ENCODE measurements at places on chromosomes 7 and 10. TPM values are rescaled to one million over a fixed set of nuclear protein-coding genes. Genes with fewer than 3 reads are reported as not detected.

DNA sequence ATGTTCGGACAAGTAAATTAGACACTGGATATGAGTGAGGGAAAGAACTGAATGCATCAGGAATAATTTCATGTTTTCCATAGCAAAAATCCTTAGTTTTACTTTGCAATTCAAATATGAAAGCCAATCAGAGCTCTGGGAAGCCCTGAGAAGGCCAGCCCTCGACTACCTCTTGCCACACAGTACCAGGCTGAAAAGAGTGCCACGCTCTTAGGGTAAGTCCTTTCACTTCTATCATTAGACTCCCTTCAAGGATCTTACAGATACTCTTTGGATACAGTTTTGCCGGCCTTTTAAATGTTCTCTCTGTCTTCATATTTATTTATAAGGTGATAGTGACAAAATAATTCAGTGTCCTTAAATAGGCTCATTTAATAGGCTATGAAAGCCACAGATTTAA is 1.9 kb downstream of the COBL start:
- no peak for DNase-seq

ATOH7 gene
- total RNA-seq: not detected

DNA sequence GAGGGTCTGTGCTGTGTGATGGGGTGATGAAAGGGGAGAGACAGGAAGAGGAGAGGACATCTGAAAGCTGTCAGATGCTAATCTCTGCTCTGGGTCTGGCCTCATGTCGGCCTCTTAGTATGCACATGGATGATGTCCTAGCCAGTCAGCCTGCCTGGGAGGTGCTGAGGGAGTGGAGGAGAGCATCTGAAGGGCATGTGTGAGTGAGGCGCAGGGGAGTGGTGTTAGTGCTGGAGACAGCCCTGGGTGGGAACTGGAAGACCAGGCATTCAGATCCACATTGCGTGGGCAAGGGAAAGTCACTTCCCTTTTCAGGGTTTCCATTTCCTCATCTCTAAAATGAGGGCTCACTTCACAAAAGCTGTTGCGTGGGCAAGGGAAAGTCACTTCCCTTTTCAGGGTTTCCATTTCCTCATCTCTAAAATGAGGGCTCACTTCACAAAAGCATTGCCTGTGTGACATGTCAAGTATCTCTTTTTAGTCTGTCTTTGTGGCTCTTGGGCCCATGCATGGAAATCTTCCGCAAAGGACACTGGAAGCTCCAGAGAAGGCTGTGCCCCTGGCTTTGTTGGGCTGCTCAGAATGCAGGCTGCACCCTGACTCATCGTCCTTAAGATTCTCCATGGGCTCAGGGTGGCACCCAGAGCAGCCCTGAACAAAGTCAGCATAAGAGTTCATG is 10.0 kb downstream of the SFTPD start:
- no peak for DNase-seq

OPN1SW gene
- total RNA-seq: not detected

GRCh38 chr7:55895021-55895420 is 7.8 kb downstream of the ZNF713 start:
- DNase-seq: no peak

FGFR2 gene
- 17.7 TPM for total RNA-seq

BICC1 gene
- 28.5 TPM for total RNA-seq

DNA sequence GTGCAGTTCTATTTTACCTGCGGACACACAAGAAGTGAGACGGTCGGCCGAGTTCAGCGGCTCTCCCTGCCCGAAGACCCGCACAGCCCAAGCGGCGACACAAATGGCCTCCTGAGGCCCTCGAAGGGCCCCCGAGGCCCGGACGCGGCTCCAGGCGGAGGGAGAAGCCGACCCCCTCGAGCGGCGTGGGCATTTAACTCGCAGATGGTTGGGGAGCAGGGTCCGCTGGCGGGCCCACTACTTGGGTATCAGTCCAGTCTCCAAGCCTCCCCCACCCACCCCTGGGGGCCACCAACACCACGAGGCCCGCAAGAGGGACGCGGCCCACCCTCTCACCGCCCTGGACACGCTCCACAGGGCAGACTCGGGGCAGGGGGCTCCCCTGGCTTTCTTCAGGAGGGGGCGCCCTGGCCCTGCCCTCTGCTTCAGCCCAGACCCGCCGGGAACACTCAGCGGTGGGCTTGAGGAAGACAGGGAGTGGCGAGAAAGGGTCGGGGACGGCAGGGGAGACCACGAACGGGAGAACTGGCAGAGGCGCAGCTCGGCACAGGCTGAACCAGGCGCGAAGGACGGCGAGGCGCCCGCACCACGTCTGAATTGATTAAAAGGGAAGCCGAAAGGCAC is 1.7 kb downstream of the IGF2BP3 start:
- DNase-seq: no peak

DNA sequence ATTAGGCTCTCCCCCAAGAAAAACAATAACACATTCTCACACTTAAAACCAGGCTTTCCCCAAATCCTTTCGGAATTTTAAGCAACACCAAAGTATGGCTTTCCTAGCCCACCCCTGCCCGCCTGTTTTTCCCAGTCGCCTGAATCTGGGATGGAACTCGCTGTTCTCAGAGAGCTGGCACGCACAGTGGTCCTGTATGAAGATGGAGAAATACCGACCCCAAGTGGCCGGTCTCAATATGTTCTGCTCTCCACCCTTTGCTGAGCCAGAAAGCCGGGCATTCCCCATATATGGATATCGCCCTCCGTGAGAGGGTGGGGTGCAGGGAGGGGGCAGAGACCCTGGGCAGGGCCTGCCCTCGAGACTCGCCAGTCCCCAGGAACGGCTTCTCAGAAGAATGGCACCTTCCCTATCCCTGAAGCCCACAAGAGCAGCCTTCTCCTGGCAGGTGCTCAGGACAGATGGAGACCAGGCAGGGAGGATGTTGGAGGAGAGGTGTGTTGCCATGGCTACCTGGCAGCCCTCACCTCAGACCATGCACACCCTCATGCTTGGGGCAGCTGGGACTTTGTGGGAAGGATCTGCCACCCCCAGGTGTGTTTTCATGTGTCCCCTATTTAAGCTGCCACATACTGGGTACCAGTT is 3.4 kb downstream of the TACR2 start:
- peak; percentile 88 for DNase-seq

GRCh38 chr10:34701194-34701593 is 113.9 kb downstream of the PARD3 start:
- no peak for DNase-seq

AGR3 gene
- not detected for total RNA-seq

DNA sequence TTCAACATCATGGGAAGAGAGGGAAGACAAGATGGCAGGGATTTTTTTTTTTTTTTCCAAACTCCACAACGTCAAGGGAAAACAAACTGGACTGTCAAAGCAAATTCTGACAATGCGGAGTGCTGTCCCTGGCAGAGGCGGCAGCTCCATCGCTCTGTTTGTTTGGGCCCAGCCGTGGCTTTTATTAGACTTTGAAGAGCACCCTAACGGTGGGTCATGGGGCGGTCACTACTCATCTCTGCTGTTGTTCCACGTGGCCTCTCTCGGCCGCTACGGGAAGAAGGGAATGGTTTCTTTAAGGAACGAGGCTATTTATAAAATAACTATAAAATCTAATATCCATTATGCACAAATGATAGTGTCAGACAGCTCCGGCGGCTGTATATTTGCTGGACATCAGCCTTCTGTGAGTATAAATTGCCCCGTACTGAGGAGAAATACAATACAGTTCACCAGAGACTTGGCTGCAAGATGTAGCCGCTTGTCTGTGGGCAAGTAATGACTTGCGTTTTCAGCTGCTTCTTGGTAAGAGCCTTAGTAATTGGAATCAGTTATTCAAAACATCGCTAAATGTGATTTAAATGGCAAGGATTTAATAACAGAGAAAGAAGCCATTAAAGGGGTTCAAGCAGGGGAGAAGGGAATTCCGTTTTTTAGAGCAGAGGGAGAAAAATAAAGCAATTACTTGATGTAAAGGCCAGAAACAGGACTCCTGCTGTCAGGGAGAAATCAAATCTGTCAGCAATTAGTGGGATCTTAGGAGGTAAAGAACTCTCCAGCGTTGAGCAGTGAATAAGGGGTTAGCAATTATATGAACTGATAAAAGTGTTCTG is 61.7 kb upstream of the RAB11FIP2 start:
- no peak for DNase-seq

DNA sequence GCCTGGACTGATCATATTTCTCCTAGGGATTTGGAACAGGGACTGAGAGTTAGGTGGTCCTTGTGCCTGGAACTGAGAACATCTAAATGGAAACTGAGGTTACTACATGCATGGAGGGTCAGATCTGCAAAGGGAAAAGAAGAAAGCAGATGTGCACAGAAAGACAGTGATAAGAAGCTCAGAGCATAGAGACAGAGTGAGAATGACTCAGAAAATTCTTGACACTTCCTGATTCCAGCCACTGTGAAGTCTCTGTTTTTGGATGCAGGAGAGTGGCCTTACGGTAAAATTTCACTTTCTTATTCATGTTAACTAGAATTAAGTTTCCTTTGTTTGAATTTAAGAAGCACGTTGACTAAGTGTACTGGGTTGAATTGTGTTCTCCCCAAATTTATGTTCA is 241.7 kb downstream of the TMEM26 start:
- no peak for DNase-seq

- DNase-seq: peak; percentile 54
These were observed 29.3 kb upstream of the GTF2IRD1 start for GRCh38 chr7:74424291-74424880.

DNA sequence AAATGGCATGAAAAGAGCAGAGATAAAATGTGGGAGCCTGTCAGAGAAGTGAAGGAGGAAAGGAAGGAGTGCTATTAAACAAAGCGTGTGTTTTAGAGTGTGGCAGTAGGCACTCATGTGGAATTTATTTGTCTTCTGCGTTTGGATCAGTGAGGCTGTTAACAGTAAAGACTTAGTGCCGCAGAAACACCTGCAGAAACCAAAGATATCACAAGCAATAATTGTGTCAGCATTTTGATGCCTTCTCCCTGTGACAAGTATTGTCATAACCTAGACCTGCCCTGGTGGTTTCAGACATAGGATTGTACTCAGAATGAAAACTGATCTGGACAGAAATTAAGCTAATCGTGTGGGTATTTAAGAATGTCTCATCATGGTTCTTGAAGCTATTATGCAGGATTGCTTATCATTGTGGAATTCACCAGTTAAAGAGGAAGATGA is 191.0 kb downstream of the CAMK1D start:
- no peak for DNase-seq

- DNase-seq: no peak
These were observed 47.1 kb downstream of the COL17A1 start for GRCh38 chr10:104038537-104038936.

- no peak for DNase-seq
These were observed 435.0 kb downstream of the AUTS2 start for GRCh38 chr7:70033226-70033625.

EPHB6 gene
- total RNA-seq: 33.5 TPM

- no peak for DNase-seq
These were observed 17.1 kb downstream of the ARHGAP21 start for GRCh38 chr10:24706479-24707118.

DNA sequence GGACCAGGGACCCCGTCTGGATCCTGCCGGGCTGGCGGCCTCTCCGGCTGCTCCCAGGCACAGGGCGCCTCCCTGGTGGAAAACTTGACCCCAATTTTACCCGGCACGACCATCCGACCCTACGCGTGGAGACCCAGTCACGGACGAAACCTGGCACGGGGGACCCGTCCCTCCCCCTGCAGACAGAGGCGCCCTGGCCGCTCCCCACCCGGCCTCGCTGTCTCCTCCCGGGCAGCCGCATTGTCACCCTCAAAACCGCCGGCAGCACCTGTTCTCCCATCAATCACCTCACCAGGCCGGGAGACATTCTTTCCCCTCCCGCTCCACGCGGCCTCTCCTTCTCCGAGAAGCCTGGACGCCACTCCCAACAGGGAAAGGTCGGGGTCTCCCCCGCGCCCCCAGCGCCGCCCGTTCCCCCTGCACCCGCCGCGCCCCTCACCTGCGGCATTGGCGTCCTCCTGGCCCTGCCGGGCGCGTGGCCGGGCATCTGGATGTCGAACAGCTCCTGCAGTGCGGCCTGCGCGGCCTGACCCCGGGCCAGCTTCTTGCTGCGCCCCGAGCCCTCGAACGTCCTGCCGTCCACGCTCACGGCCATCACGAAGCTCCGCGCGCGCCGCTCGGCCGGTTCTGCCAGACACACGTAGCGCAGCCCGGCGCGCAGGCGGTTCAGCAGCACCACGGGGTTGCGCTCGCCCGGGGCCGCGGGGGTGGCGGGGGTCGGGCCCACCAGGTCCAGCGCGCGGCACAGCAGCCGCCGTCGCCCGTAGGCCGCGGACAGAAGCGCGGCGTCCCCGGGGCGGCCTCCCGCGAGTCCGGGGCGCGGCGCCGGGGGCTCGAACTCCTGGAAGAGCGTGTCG is 306.6 kb downstream of the WDR37 start:
- peak; percentile 81 for DNase-seq

DNA sequence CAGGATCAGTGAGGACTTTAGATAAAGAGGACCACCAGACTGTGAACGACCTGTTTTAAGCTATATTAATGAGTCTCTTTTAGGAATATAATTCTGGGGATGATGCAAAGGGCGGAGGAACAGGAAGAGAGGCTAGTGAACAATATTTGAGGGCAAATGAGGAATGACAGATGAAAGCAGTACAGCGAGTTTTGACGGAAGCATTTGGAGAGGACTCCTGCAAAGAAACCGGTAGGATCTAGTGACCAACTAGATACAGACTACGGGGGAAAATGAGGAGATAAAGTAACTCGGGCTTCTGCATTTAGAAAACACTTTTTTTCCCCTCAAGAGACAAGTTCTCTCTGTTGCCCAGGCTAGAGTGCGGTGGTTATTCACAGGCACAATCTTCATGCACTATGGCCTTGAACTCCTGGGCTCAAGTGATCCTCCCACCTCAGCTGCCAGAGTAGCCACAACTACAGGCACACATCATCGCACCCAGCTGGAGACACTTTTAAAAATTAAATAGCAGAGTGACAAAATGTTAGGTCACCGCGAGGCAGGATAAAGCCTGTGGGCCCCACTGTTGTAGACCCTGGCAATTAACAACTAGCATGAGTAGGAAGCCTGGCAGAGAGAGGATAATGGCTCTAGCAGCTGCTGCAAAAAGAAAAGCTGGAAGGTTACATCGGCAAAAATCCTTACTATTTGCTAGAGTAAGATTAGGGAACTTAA is 143.2 kb downstream of the SRPK2 start:
- DNase-seq: no peak

DNA sequence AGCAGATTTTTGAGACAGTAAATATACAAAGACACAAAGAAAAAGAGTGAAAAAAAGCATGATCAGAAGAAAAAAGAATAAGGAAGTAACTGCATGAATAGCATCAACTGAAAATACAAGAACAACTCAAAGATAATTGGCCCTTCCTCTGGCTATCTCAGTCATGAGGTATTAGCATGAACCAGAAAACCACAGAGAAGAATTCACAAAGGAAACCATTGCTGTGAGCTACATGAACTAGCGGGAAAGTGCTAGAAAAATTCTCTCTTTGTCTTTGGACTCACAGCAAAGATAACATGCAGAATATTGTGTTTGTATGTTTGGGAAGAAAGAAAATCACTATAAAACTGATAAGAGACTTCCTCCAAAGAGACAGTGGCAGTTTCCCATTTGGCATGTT is 82.9 kb downstream of the SORCS1 start:
- no peak for DNase-seq

AKR1C8 gene
- total RNA-seq: not detected

DNA sequence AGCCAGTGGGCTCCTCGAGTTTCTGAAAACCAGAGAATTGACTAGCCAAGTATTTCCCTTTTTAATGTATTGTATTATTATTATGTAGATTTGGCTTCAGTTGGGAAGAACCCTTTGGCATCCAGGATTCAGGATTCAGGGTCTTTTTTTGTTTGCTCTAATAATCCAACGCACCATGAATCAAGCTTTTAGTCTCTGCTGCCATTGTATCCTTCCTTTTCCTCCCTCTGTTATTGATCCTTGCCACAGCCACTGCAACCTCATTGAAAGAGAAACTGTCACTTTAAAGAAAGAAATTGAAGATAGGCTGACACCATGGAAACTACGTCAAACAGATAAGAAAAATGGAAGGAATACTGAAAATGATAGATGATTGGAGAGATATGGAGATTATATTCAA is 150.0 kb downstream of the CHRM2 start:
- no peak for DNase-seq

LIPK gene
- total RNA-seq: not detected

Measured in posterior vena cava (tissue), 2 donors.